ENCODE measurements at places on chromosomes 3 and 15. TPM values are rescaled to one million over a fixed set of nuclear protein-coding genes. Genes with fewer than 3 reads are reported as not detected.

Gene WNT5A
- 33.8 TPM for total RNA-seq

Gene CPN2
- not detected for total RNA-seq

GRCh38 chr3:94734206-94734605, 671.3 kb downstream of the NSUN3 start:
- no peak for DNase-seq

Gene PLSCR4
- 56.9 TPM for total RNA-seq

DNA sequence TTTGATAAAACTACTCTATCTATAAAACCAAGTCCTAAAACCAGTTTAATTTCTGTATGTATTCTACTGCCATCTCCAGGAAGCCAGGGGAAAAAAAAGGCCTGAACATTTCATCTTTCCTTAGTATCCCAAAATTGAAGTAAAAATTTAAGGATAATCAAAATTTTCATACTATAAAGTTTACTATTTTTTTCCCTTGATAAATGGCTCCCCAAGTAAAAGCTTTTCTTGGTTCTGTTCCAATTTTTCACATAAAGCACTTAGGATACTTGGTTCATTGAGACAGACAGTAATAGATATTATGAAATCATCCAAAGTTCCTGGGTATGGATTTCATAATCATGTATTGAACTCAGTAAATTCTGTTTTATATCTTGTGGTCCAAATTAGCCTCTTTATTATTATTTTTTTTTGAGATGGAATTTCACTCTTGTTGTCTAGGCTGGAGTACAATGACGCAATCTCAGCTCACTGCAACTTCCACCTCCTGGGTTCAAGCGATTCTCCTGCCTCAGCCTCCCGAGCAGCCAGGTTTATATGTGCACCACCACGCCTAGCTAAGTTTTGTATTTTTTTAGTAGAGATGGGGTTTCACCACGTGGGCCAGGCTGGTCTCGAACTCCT, 34.5 kb downstream of the ICE2 start:
- no peak for DNase-seq

Gene H1-8
- not detected for total RNA-seq

Gene STRA6
- total RNA-seq, result 0.48 TPM

Gene CAND2
- 2.6 TPM for total RNA-seq

Gene SLC6A1
- total RNA-seq, result not detected

DNA sequence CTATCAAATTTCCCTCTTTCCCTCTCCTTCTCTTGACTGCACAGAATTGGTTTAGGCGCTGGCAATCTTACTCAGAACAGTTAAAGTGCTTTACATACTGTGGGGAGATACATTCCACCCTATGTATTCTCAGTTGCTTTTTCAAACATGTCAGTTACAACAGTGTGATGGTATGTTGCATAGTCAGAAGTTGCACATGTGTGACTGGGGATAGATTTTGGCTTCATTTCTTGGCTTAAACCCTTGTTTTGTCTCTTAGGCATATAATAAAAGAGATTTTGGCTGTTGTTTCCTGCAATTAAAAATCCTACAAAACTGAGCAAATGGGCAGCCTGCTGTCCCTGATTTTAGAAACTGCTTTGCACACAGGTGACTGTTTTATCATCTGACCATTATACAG, 86.7 kb downstream of the PIK3R4 start:
- no peak for DNase-seq

- DNase-seq, result no peak
Measured at GRCh38 chr15:70088887-70089691, 8.6 kb downstream of the TLE3 start.

- DNase-seq, result no peak
Measured at GRCh38 chr3:125057186-125057850, 1.5 kb upstream of the HEG1 start.

GRCh38 chr3:16382845-16383244, 117.8 kb downstream of the OXNAD1 start:
- no peak for DNase-seq

Gene KCNMB3
- 2.1 TPM for total RNA-seq

- no peak for DNase-seq
Measured at GRCh38 chr15:98855815-98856531, 151.6 kb downstream of the PGPEP1L start.

- DNase-seq, result no peak
Measured at GRCh38 chr3:141863491-141863890, 13.0 kb upstream of the ATP1B3 start.

DNA sequence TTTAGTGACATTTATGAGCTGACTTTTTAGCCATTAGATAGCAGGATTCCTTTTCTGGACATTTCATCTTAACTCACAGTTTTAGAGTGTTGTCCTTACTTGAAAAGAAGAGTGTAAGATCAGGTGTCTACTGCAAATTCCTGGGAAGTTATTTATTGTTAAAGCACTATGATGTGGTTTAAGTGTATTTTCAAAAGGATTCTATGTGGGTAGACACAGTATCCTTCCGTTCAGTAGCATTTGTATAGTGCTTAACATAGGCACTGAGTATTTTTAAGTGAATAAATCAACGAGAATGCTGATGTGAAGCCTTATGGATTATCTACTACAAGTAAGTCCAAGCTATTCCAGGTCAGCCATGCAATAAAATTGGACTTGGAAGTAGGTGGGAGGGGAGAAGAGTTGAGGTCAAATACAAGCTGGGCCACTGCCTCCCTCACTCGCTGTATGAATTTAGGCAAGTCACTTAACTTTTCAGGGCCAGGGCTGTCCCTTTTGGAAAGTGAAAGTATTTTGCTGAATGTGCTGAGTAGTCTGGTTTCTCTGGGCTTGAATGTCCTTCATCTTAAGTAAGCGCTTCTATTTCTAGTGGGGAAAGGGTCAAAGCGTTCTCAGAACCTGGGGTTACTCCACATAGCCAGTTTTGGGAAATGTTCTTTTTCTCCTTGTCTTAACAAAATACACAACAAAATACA, 48.6 kb downstream of the GAP43 start:
- no peak for DNase-seq

Gene CLSTN2
- total RNA-seq, result 1.6 TPM

Gene CHST13
- total RNA-seq, result not detected

DNA sequence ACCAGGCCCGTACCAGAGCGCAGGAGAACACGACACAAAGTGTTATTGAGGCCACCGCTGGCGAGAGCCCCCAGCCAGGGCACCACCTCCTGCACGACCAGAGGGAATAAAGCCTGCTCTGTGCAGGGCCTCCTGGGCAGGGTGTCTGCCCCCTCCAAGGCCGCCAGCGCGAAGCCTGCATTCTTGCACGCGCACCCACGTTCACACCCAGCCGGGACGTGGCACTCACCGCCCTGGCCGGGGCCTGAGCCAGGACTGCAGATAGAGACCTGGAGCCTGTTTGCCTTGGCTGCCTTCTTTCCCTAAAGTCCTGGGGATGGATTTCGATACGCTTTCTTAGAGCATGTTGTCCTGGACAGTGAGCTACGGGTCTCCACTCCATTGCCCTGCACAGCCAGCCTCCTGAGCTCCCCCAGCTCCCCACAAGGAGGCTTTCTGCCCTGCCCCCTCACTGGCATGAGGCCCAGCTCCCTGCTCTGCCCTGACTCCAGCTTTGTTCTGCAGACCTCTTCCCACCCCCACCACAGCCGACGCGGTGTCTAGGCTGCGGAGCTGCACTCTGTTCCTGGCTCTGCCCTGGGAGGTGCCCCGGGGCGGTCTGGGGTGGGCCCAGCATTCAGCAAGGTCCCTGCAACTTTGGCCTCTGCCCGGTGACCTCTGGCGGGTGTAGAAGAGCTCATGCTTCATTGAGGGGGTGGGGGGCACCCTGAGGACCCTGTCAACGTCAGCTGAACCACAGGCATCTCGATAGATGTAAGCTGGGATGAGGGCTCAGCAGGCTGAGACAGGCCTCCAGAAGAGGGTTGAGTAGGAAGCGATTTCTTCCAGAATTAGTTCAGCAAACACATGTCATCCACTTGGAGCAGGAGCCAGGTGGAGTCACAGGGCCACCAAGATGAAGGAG, 145.0 kb downstream of the LRRK1 start:
- no peak for DNase-seq

Gene APOD
- total RNA-seq, result 8.6 TPM

- DNase-seq, result no peak
Measured at GRCh38 chr3:149678351-149678950, 20.6 kb upstream of the WWTR1 start.

- DNase-seq, result no peak
Measured at GRCh38 chr3:42340466-42340865, 69.9 kb downstream of the LYZL4 start.

GRCh38 chr3:5186089-5186857, 1.2 kb upstream of the EDEM1 start:
- DNase-seq, result no peak

- DNase-seq, result no peak
Measured at GRCh38 chr15:60460931-60461330, 18.0 kb downstream of the ICE2 start.

DNA sequence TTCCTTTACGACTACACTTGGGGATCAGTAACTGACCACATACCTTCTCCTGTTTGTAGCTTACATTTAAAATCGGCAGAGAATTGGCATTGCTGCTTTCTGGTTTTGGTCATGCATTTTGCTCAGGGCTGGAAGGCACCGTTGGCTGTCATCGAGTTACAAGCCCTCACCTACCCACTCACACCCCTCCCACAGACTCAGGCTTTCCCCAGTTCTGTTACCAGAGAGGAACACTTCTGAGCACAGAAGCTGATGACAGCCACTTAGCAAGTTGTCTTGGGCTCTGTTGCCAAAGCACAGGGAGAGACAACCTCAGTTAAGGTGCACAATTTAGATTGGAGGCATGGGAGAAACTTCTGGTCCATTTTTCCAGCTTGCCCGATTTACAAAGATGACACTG, 204.8 kb upstream of the TOPAZ1 start:
- no peak for DNase-seq

DNA sequence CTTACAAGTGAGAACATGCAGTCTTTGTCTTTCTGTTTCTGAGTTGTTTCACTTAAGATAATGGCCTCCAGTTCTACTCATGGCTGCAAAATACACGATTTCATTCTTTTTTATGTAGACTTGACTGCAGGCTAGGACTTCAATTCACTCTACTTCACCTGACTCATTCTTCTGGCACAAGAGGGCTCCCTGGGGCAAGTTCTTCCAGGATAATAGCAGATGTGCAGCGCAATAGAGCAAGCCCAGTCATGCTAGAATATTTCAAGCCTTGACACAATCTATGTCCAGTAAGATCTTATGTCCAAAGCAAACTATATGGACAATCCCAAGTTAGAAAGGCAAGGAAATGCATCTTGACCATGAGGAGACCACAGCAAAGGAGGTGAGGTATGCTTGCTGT, 211.7 kb upstream of the GADL1 start:
- DNase-seq, result no peak

DNA sequence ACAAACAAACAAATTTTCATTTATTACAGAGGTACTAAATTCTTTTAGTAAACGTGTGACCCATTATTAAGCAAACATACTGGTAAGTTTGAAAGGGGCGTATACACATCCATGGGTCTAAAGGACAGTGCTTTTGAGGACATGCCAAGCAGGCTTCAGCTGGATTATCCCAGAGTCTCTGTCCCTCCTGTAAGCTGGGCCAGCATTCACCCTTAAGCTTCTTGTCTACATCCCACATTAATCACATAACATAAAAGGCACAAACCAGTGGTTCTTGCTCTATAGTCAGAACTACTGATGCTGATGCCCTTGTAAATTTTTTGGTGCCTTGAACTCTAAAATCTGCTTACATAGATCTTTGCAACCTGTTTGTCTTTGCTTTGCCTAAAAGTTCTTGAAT, 150.8 kb upstream of the BNIP2 start:
- DNase-seq, result no peak

DNA sequence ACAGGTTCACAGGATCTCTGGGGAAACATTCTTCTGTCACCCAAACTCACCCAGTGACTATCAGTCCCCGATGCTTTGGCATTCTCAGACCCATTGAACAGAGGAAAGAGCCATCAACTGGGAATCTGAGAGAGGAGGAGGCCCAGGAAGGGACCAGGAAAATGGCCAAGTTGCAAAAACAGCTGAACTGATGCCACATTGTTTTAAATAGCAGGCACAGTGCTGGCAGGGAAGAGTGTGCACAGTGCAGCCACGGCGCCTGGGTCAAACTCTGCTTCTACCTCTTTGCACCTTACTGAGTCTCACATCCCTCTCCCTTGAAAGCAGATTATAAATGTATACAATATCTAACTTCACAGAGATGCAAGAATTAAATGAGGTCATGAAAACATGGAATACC, 66.4 kb downstream of the SRGAP3 start:
- DNase-seq, result no peak

Gene ULK3
- total RNA-seq, result 40.0 TPM

DNA sequence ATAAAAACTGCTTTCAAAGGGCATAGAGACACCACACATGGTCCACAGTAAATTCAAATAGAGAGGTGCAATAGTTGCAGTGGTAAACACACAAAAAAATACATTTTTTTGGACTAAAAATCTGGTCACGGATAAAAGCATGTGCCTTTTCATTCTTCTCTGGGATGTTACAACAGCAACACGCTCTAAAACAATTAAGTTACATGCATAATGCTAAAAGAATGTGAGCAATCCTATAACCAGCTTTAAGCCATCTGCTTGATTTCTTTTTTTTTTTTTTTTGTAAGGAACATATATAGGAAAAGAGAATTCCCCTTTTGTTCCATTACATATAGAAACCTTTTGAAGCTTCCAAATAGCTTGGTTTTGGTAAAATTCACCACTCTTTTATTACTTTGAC, 20.0 kb downstream of the WNT5A start:
- DNase-seq, result no peak

DNA sequence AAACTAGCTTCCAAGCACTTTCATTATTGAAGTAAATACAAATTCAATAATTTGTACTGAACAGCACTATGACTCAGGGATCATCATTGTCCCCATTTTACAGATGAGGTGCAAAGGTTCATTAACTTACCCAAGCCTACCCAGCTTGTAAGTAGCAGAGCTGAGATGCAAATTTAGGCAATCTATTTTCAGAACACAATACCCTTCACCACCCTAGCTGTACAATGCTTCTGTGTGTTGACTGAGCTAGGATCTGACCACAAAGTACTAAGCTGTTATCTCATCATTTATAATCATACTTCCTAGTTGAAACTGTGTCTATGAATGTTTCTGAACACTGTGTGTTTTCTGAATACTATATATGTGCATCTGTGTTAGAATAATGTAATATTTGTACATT, 3.2 kb upstream of the ILDR1 start:
- DNase-seq, result no peak

DNA sequence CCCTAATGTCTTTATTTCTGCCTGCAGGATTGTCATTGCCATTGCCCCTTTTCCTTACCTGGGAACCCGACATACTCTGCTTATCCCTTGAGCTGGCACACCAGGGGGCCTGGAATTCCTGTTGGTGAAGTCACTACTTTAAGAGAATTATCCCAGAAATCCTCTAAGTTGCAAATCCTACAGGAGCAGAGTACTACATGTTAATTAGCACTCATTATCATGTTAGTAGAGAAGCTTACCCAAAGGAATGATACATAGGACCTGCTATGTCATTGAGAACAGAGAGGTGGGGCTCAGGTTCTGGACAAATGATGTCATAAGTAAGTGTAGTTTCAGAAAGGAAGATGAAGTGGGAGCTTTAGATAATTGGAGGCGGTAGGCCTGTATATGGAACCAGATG, 27.4 kb downstream of the SCG5 start:
- no peak for DNase-seq

GRCh38 chr3:41037651-41038334, 161.5 kb upstream of the CTNNB1 start:
- no peak for DNase-seq
